ENCODE measurements at places on chromosomes 3 and 15.

DNA sequence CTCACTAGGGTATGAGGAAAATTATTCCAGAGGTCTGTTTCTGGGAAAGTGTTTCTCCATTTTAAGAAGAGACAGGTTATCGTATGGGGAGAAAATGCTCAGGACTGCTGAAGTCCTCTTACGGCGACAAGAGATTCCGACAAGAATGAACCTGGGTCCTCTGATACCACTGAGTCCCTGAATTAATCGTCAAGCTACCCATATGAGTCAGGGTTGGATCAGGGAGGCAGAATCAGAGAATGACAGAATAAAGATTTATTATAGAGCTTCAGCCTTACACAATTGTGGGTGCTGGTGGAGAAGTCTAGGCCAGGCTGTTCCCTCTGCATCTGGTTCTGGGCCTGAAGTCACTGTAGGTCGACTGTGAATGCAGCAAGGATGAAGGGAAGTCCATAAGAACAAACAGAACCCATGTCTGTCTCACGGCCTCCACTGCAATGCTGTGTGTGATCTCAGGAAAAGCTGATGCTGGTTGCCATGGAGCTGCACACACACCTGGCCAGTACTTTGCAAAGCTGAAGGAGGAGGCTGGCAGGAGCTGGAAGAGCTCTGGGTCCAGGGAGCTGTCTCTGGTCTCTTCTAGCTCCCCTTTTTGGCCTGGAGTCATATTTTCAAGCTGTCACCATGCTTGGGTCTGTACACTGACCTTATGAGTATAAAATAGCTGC is 83.9 kb downstream of the HHLA2 start:
- no peak for DNase-seq

DNA sequence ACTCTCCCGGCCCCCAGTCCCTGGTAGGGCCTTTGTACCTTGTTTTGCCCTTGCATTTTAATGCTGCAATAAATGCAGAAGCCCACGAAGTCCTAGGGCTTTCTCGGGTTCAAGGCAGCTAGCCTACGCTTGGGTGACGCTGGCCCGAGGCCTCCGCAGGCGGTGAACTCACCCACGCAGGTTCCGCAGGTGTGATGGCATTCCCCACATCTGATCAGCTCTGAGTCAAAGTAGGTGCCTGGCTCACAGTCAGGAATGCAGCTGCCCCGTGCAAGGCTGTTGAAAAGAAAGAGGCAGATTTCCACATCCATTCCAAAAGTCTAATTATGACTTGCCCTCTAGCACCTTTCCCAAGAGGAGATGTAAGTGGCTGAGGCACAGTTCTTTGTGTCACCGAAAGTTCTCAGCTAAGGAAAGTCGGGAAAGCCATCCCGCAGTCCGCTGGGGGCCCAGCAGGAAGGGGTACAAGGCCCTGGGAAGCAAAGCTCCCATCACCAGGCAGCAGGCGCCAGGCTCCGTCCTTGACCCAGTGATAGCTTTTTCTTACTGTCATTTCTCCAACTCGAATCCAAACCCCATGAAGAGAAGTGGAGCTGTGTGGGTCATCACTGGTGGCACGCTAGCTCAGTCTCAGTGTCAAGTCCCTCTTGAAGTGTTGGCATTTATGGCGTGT is 23.2 kb upstream of the SNRPA1 start:
- no peak for DNase-seq

DNA sequence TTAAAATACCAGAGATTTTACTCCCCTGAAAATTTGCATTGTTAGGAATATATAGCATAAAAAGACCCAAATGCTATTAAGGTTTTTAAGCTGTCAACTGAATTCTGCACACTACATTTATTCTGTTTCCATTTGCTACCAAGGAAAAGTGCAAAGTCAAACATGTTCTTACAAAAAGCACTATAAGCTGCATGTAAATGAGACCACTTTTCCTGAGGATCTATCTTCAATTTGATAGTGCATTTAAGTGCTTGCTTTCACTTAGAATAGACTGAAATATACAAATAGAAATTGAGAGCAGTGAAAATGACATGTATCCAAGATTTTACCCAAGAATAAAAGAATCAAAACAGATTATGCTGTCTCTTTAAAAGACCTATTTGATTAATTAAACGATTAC is 1216.2 kb downstream of the ROBO2 start:
- DNase-seq = no peak

- no peak for DNase-seq
These were observed 134.1 kb downstream of the NLGN1 start for GRCh38 chr3:173531602-173532001.

- DNase-seq = no peak
These were observed 26.0 kb upstream of the MAGEF1 start for GRCh38 chr3:184737641-184738505.

DNA sequence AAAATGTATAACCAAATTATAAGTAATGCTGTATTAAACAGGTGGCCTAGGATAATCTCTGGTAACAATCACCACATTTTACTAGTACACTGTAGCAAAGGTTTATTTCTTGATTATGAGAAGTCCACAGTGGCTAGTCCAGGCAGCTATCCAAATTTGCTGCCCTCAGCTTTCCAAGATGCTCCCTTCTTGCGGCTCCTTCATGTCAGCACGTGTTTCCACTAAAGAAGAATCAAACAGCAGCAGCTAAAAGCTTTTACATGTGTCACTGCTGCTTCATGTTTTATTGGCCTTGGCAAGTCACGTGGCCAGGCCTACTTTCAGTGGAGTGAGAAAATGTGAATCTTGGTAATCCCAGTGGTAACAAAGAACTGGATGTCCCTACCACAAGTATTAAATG is 5.6 kb upstream of the RBMS3 start:
- no peak for DNase-seq

GRCh38 chr3:64140651-64141050 is 84.6 kb downstream of the PRICKLE2 start:
- DNase-seq = no peak

- no peak for DNase-seq
These were observed 1.6 kb downstream of the TTC21A start for GRCh38 chr3:39109086-39109485.

DNA sequence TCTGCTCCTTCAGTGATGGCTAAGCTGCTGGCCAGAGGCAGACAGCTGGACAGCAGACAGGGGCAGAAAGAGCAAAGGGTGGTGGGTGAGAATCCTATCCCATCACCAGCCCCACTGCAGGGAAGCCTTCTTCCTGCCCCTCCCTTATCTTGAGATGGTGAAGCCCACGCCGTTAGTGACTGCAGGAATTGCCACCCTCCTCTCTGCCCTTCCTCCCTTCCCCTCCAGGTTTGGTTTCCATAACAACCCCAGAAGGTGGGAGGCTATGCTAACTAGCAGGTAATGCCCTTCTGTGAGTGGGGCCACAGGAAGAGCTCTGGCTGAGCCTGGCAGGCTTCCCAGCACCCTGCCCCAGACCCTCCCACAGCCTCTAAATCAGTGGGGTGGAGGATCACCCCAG is 32.8 kb downstream of the SCN5A start:
- DNase-seq = no peak

DNA sequence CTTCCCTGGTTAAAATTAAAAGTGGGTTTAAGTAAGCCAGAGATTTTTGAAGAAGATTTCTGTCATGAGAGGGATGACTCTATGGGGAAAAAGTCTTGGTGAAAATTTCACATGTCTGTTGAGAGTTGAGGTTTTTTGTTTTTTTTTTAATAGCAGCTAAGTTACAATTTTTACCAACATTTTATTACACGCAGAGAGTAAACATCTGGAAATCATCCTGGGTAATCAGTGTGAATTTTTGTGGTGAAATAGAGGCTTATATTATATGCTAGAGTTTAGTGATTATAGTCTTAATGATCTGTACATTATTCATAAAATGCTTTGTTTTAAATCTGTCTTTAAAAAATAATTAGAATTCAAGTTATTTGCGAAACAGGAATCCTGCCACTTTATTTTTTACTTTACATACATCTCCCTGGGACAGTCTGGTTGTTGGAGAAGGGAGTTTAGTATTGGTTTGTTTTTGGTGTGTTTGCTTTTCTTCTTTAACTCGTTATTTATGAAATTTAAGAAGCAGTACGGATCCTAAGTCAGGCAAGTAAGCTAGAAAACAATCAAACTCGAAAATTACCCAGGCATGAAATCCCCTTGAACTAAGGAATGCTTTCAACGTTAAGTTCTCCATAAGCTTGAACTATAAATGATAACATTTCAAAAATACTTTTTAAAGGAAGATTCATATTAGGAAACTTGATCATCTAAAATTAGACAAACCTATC is 143.4 kb upstream of the TSC22D2 start:
- no peak for DNase-seq

DNA sequence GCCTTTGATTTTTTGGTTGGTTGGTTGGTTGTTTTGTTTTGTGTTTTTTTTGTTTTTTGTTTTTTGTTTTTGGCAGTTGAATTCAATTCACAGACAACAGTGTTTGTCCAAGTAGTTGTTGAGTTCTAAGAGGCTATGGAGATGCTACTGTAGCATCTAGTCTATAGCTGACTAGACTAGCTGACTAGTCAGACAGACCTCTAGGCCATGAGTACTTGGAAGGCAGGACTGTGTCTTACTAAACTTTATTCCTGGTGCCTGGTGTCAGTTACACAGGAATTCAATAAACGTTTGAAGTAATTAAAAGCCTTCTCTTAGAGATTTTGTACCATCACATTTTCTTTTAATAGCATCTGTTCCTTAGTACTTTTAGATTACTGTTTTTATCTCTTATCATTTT is 35.7 kb downstream of the RNF13 start:
- DNase-seq = no peak

GRCh38 chr3:144363856-144364255 is 392.2 kb downstream of the DIPK2A start:
- DNase-seq = no peak

DNA sequence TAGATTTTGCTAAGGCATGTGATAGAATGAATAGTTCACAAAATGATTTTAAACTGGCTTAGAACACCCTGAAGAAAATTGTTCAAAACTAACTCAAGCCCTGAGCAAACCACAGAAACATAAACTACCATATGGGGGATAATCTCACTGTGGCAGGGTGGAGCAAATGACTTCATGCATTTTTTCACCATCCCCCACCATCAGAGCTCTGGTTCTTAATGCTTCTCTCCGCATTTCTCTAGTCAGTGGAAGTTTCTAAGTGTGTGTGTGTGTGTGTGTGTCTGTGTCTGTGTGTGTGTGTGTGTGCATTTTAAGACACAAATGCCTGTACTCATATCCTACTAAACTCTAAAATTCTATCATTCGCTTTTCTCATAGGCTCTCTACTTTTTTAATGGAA is 107.1 kb upstream of the PHLDB2 start:
- DNase-seq = no peak

DNA sequence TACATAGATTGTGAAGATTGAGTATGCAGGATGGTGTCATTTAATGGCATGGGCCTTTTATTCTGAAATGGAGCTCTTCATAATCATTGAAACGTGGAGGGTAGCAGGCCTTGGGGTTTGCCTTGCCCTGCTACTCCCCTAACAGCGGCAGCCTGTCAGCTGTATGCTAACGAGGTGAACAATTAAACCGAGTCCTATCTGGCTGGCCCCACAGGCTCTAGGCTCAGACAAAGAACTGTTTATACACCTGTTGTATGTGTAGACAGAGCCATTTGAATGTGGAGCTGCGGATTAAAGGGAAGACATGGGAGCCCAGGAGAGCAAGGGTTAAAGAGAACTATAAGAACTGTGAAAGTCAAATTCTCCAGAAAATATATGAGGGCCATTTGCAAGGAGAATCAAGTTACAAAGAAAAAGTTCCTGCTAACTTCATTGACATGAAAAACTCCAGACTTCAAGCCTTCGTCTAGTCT is 116.7 kb upstream of the CGNL1 start:
- no peak for DNase-seq

- no peak for DNase-seq
These were observed 260.5 kb downstream of the C3orf38 start for GRCh38 chr3:88410259-88410658.

GRCh38 chr3:11898611-11899325 is 52.1 kb upstream of the TAMM41 start:
- no peak for DNase-seq

- no peak for DNase-seq
These were observed 6.4 kb downstream of the UBP1 start for GRCh38 chr3:33433843-33434242.

DNA sequence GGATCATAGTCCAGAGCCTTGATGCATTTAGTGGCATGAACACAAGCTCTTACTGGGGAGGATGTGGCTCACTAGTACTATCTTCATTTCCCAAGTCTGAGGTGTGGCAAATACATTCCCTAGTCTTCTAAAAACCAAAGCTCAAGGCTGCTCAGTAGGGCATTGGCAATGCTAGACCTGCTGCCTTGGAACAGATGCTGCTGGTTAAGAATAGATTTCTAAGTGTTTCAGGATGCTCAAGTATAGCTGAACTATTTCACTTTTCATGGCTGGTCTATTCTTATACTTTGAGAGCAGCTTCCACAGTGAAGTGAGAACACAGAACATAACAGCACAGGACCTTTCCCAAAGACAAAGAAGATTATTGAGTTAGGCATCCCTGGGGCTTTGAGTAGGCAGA is 178.8 kb downstream of the CHST2 start:
- no peak for DNase-seq

DNA sequence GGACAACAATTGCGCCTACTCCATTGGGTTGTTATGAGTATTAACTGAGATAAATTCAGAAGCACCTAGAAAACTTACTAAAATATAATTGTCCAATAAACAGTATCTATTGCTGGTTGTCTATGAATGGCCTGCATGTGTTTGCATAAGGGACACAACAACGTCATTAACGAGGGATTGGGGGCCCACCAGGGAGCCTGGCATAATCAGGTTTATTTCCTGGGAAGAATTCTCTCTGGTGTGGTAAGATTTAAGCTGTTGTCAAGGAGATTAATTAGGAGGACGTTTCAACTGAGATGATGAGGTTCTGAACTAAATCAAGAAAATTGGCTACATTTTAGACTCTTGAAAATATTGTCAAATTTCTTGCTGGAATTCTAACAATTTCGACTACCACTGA is 176.1 kb upstream of the CDIN1 start:
- DNase-seq = no peak

GRCh38 chr3:59563072-59563605 is 513.3 kb upstream of the CFAP20DC start:
- no peak for DNase-seq

- no peak for DNase-seq
These were observed 203.9 kb downstream of the MINAR1 start for GRCh38 chr15:79635897-79636561.

GRCh38 chr15:82064824-82065223 is 19.0 kb upstream of the MEX3B start:
- DNase-seq = no peak
